ENCODE measurements at places on chromosomes 12 and 14.

GRCh38 chr14:93707475-93707874 is 80.8 kb downstream of the PRIMA1 start:
- DNase-seq: no peak

DNA sequence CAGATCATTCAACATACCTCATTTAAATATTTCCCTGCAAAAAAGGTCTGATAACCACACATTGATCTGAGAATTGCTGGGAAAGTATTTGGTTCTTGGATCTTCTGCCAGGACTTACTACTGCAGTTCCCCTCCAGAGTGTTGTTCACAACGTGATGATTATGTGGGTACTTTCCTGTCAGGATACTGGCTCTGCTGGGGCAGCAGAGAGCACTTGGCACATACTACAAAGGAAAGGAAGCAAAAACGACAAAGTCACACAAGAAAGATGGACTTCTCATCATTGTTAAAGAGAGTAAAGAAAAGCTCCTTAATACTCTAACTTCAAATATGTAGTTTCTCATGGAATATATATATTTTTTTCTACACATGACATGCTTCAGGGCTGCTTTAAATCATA is 11.5 kb downstream of the GNS start:
- no peak for DNase-seq

DNA sequence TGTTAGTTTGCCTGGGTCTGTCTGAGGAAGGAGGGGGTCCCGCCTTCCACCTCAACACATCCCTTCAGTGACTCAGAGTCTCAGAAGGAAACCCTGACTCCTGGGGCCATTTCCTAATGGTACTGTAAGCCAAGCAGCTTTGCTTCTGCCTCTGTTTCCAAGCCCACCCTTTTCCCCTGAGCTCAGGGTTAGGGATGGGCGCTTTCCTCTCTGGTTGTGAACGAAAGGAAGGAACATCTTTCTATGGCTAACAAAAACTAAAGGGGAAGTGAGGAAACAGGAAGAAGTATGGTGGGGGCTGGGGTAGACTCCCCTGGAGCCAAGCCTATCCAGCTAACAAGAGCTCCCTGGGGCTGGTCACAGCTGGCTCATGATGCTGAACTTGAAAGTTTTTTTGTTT is 11.6 kb upstream of the UNC119B start:
- DNase-seq: no peak

DNA sequence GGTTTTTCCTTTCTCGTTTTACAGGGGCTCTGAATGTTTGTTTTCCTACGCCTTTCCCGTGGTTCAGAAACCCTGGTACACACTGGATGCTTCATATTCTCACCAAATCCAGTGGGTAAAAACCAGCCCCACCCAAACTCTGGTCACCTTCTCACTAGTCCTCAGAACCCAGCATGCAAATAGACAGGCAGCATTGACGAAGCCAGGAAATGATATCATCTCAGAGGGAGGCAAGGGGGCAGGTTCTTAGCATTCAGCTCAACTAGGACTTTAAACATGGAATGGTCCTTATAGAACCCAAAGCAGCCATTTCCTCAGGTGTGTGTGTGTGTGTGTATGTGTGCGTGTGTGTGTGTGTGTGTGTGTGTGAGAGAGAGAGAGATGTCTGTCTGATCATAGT is 142.0 kb downstream of the KCNK10 start:
- no peak for DNase-seq

GRCh38 chr14:22977684-22978486 is 4.5 kb downstream of the AJUBA start:
- DNase-seq: no peak

DNA sequence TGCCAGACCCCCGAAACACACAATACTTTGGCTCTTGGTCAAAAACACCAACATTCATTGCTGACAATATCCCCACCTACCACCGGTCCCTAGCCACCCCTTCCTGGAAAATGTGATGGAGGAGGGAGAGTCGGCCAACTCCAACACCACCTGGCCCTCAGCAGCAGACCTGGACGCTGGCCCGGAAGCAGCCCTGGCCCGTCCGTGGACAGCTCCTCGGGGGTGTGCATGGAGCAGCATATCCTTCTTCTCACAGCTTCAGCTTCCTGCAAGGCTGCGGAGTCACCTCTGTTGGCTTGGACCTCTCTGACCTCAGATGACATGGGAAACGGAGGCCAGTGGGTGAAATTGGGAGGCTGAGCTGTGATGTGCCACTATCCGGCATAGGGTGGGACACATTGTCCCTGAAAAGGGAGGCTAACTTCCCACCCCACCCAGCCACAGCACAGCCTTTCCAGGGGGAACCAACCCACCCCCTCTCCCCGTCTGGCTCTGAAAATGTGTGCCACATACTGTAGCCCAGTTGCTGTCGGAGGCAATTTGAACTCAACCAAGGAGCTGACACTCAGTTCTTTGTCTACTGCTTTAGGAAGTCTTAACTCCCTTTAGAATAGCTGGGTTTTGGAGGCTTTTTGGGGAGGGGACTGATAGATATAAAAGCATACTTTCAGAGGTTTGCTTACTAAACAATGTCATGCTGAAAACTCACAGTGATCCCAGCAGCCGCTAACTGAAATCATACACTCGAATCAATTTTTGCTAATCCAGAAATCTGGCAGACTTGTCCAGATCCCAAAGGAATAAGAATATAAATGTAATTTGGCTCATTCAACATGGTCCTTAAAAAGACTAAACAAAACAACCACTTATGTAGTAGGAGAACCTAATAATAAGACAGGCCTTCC is 43.1 kb upstream of the LTA4H start:
- no peak for DNase-seq

DNA sequence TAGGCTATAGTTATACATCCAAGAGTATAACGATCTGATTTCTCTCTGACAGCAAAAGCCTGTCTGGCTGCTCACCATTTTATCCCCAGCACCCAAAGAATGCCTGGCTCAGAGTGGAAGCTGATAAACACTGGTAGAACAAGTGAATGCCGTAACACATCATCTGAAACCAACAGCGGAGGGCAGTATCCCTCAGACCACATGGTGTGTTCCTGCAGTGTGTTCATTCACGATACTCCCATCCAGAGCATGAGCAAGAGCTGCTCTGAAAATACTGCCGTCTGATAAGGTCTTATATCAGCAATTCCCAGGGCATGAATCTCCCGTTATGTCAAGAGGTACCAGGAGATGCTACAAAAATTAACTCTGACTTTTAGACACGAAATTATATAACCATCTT is 95.9 kb downstream of the TTC7B start:
- no peak for DNase-seq

DNA sequence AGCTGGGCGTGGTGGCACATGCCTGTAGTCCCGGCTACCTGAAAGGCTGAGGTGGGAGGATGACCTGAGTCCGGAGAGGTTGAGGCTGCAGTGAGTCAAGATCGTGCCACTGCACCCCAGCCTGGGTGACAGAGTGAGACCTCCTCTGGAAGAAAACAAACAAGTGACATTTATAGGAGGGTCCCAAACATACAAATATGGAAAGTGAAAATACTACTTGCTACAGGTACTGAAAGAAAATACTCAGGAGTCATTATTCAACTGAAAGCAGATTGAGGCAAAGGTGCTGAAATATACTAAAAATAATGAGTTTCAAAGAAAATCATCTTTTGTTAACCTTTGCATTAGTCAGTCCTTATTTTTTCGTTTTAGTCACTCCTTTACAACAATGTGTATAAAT is 53.5 kb downstream of the ETV6 start:
- peak; percentile 16 for DNase-seq

- no peak for DNase-seq
Measured at GRCh38 chr14:51616724-51617409, 34.8 kb upstream of the FRMD6 start.

DNA sequence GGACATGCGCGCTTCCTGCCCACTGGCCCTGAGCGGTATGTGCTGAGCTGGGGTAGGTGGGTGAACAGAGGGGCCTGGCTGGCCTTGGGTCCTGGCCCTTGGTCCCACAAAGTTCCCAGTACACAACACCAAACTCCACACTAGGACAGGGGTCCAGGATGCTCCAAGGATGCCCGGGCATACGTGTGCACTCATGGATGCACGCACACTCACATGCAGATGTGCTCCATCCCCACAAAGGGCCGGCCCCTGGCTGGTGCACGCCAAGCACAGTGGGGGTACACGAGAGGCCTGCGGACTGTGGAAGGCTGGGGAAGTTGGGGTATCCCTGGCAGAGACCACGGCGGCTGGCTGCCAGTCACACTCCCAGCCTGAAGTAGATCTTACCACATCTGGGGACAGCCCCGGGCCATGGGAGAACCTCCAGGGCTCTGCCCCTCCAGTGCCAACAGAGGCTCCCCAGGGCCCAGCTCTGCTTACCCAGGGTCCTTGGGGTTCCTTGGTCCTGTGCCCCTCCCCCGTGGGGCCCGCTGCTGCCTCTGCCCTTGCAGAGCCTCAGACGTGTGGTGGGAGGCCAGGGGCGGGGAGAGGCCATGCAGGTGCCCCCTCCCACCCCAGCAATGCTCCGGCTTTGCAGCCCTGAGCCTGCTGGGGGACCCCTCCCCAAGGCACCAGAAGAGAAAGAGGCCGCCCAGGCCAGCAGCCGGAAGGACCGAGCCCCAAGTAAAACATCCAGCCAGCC is 24.0 kb upstream of the NUDT14 start:
- no peak for DNase-seq

DNA sequence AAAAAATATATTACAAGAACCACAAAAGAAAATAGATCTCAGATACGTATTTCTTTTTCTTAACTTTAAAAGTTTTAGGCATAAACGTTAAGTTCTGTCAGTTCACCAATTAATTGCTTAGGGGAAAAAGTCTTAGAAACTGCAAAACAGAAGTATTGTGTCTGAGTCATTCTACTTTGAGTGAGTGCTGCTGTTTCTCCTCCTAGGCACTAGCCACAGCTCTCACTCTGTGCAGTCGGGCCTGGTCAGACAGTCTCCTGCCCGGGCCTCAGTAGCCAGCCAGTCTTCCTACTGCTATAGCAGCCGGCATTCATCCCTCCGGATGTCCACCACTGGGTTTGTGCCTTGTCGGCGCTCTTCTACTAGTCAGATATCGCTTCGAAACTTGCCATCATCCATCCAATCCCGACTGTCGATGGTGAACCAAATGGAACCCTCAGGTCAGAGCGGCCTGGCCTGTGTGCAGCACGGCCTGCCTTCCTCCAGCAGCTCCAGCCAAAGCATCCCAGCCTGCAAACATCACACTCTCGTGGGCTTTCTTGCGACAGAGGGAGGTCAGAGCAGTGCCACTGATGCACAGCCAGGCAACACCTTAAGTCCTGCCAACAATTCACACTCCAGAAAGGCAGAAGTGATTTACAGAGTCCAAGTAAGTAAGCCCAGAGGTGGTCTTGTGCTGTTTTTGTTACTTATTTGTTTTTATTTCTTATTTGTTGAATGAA is 201.3 kb downstream of the PCNX1 start:
- no peak for DNase-seq

DNA sequence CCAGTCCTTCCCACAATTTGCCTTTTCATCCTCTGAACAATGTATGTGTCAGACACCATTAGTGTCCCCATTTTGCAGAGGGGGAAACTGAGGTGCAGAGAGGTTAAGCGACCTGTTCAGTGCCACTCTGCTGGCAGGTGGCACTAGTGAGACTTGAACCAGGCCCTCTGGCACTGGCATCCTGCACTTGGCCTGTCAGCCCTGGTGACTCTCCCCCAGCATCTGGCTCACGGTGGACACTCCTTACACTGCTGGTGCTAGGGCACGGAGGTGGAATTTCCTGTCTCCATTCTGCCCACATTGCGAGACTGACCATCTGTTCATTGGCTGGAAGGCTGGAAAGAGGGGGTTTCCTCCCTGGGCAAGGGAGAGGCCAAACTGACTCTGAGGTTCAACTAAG is 48.7 kb downstream of the CCNK start:
- DNase-seq: no peak

DNA sequence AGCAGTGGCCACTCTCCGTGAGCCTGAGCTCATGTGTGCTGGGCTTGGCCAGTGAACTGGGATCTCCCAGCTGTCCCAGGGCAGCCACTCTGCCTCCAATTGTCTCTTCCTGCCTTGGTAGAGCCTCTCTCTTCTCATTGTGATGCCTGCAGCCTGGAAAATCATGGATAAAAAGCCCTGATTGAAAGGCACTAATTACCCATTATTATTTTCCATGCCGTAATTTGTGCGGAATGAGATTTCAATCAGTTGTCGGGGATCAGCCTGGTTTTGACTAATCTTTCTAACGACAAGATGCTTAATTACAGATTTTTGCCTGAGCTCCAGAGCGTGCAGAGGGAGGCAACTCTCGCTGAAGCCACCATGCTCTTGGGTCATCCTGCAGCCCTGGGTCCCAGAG is 52.7 kb downstream of the ESRRB start:
- no peak for DNase-seq

- DNase-seq: no peak
Measured at GRCh38 chr12:22765421-22766130, 140.6 kb downstream of the ETNK1 start.

DNA sequence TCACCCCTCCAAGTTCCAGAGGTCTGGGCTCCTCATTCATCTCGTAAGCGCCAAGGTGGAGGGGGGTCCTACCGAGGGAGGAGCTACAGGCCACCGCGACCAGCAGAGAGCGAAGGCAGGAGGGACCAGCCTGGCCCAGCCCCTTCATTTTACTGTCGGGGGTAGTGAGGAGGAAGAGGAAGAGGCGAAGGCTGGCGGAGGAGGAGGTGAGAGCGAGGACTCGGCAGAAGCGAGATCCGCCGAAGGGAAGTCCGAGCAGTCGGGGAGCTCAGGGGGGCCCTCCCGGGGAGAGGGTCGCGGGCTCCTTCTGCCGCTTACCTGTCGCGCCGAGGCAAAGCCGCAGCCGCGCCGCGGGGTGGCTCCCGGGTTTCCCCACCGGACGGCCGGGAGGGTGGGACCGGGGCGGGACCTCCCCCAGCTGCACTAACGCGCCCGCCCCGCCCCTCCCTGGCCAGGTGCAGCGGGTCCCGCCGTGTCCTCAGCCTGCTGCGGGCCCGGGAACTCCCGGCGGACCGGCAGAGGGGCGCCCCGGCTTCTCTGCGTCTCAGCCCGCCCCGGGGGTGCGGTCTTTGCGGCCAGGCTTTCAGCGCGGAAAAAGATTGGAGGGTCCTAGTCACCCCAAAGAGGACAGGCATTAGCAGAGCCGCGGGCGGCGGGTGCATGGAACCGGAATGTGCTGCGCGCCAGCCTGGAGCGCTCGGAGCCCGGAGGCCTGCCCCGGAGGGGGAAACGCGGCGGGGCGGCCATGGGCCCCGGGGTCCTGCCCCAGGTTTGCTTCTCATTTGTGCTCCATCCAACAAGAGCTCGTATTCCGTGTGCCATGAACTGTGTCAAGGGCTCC is at the start of gene GALNT6:
Gene GALNT6, minus strand, starts transcription at position 124 of the 841 bp plus-strand sequence. CDS start 11,625 bp downstream, outside the sequence.
- DNase-seq: peak; percentile 73

GRCh38 chr12:25054783-25055144 is 105.9 kb upstream of the BCAT1 start:
- peak; percentile 60 for DNase-seq

DNA sequence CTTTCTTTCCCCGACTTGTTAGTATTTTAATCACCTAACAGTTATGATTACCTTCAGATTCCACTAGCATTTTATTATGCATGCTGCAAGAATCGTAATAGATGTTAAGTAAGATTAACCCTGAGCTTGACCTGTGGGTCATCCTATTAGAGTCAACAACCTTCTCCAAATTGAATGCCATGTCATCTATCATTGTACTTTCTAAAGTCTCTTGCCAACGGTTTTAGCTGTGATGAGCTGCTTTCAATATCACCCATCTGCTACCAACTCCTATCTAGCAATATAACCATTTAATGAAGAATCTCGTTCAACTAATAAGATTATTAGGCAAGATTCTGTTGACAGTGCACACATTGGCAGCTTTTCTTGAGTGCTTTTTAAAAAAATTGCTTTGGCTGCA is 33.7 kb downstream of the DACT1 start:
- DNase-seq: no peak

Measured in activated naive CD4-positive, alpha-beta T cell treated with anti-CD3 and anti-CD28 coated beads, Interleukin-2, amount 50 U/mL, for 16 hours (primary cell).